Tracheal epithelial cell (primary cell): ENCODE measurements at places on chromosomes 1 and 21. TPM values are rescaled to one million over a fixed set of nuclear protein-coding genes. Genes with fewer than 3 reads are reported as not detected.

The AGTRAP gene
- total RNA-seq = 98.5 and 99.8 TPM in 2 replicates

The PIK3R3 gene
- 2.4 and 2.6 TPM in 2 replicates for total RNA-seq

The CBS gene
- total RNA-seq = 51.3 and 58.4 TPM in 2 replicates

The SPRR2E gene
- 0.85 and 0.96 TPM in 2 replicates for total RNA-seq

The CHML gene
- 7.7 and 14.2 TPM in 2 replicates for total RNA-seq

The OR10T2 gene
- not detected in 2 replicates for total RNA-seq

The NCAM2 gene
- under 0.01 and 1.5 TPM in 2 replicates for total RNA-seq

The PDE4B gene
- under 0.01 and 0.21 TPM in 2 replicates for total RNA-seq

The ASCL5 gene
- 0.21 TPM in 1 of 2 replicates, not detected in the other for total RNA-seq

The SPATA21 gene
- not detected in 2 replicates for total RNA-seq

The OR6K3 gene
- under 0.01 TPM in 1 of 2 replicates, not detected in the other for total RNA-seq

The WNT4 gene
- total RNA-seq = 0.43 and 3.9 TPM in 2 replicates

The SERINC2 gene
- 36.4 and 44.8 TPM in 2 replicates for total RNA-seq

The AIRE gene
- not detected in 2 replicates for total RNA-seq

The CD1C gene
- not detected in 2 replicates for total RNA-seq

The ZNF648 gene
- under 0.01 TPM in 1 of 2 replicates, not detected in the other for total RNA-seq

The GJA4 gene
- 0.48 TPM in 1 of 2 replicates, not detected in the other for total RNA-seq

The CA6 gene
- not detected in 2 replicates for total RNA-seq
